ENCODE measurements at places on chromosomes 1 and 21. TPM values are rescaled to one million over a fixed set of nuclear protein-coding genes. Genes with fewer than 3 reads are reported as not detected.

DNA sequence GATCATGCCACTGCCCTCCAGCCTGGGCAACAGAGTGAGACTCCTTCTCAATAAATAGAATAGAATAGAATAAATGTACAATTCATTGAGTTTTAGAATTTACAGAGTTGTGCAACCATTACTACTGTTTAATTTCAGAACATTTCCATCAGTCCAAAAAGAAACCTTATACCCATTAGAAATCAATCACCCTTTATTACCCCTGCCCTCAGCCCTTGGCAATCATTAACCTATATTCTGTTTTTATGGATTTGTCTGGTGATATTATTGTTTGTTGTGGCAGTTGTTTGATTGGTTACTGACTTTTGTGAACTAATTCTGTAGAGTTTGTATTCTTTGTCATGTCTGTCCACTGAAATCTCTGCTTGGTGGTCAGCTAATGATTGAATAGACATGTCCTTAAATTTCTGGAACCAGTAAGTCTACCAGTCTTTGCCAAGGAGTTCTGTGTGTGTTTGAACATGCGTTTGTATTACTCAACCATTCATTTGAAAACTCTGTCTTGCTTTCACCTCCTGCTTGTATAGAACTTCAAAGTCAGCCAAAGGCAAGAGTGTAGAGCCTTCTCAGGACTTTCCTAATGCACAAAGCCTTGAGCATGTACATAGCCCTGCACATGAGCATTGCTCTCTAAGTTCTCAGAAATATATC is 208.8 kb downstream of the GPR52 start:
- no peak for DNase-seq

Gene OR2L3
- total RNA-seq, result not detected

DNA sequence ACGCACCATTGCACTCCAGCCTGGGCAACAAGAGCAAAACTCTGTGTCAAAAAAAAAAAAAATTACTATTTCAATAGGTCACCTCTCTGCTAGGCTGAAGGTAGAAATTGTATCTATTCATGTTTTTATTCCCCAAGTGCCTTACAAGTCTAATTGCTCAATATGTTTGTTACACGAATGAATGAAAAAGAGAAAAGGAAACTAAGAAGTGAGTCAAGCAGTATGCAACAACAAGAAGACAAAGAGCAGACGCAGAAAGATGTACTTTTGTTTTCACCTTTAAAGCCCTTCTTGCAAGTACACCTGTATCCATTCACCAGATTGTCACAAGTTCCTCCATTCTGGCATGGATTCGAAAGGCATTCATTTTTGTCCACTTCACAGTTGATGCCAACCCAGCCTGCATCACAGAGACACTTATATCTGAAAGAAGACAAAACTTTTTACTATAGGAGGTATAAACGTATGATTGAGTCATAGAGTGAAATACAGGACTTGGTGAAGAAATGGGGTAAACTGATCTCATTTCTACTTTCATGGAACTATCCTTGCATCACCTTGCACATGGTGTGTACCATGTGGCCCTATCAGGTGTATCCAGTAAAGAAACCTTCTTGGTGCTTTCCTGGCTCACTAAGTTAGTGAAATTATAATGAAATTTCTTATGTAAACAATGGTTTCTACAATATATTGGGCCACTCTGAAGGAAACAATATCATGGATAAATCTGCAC is 57.1 kb upstream of the ADAM30 start:
- DNase-seq, result no peak

DNA sequence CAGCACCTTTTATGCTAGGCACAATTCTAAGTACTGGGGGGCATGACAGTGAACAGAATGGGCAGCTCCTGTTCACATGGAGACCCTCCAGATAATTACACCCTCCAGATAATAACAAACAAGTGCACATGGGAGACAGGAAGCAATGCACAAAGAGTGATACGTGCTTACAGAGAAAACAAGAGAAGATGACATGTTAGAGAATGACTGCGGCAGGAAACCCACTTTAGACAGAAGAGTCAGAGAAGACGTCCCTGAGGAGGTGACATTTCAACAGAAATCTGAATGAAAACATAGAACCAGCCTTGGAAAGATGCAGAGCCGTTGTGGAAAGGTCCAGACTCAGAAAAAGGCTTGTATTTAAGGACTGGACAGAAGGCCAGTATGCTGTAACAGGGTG is 54.7 kb upstream of the ARTN start:
- DNase-seq, result no peak

DNA sequence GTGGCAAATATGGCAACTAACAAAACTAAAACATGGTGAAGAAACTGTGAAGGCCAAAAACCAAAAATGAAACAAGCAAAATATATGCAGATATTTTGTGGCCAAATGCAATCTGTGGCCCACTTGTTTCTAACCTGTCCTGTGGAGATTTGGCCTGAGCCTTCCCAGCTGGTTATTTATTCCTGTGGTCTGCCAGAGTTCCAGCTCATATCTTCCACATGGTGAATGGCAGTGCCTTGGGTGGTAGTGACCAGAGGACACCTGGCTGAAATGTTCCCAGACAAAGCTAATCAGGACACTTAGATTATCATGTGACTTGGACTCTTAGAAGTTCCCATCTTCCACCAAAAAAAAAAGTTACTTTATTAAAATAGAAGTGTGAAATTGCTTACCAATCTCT is 39.7 kb downstream of the RNASEL start:
- DNase-seq, result no peak

- no peak for DNase-seq
These were observed 14.2 kb upstream of the MRPS14 start for GRCh38 chr1:175037416-175037815.

DNA sequence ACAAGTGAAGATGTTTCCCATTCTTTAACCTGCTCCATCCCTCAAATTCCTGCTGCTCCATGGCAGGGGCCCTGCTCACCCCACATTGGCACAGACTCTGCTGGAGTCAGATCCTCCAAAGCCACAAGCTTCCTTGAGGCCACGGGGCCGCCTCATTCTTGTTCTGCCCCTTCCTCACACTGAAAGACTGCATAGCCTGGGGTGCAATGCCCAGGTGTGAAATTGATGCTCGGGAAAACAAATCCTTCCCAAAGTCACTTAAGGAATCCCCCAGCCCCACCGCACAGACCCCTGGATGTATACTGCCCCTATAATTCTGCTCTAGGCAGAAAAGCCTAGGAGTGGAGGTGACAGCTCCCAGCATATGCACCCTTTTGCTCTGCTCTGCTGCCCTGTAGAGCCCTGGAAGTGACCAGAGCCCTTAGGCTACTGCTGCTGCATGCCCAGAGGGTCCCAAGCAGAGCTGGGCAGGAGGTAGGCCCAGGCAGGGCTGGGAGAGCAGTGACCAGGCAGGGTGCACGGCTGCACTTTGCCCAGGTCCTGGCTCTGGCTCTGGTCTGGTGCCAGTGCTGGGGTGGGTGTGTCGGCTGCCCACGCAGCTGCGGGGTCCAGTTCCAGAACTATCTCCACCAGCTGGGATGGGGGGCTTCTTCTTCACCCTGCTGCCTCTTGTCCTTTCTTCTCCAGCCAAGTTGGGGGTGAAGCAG is 1.6 kb downstream of the HES2 start:
- DNase-seq, result no peak

Gene TINAGL1
- total RNA-seq, result 1.1 TPM

Gene MATN1
- total RNA-seq, result not detected

DNA sequence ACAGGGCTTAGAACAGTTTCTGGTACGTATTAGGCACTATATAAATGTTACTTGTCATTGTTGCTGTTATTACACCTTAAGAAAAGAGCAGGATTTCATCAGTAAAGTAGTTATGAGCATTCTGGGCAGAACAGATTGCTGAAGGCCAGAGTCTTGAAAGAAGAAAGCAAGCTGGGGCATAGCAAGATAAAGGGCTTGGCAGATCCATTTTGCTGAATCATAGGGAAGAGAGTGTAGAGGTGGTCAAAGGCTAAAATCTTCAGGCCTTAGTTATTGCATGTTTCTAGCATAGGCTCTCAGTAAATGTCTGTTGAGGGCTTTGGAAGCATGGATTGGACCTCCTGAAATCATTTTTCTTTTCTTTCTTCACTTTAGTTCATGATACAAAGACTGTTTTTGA is 67.5 kb downstream of the PLA2G4A start:
- no peak for DNase-seq

Gene PAX7
- not detected for total RNA-seq

DNA sequence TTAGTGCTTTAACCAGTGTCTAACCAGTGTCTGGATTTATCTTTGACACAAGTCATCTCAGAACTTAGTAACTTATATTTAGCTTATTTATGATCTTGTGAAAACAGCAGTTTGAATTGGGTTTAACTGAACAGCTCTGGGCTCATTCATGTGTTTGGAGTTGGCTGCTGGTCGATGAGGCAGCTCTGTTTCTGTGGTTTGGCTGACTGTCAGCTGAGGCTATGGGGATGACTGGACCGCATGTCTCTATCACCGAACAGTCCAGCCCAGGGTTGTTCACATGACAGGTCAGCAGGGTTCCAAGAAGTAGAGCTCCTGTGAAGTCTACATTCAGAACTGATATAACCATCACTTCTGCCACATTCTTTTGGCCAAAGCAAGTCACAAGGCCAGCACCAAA is 29.1 kb upstream of the C21orf91 start:
- DNase-seq, result peak; percentile 94

DNA sequence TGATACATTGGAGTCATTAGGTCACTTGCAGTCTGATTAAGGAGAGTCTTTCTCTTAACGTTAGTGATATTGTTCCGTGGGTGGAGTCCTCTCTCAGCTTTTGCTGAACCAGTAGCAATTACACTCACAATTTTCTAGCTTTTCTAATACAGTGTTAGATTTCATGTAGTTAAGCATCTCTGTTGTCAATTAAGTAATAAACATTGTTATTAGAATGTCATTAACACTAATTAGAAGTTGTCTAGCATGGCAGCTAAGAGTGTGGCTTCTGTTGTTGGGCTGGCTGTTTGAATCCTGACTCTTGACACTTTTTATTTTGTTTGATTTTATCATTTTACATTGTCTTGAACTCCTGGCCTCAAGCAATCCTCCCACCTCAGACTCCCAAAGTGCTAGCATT is 33.4 kb downstream of the FAAH start:
- no peak for DNase-seq

DNA sequence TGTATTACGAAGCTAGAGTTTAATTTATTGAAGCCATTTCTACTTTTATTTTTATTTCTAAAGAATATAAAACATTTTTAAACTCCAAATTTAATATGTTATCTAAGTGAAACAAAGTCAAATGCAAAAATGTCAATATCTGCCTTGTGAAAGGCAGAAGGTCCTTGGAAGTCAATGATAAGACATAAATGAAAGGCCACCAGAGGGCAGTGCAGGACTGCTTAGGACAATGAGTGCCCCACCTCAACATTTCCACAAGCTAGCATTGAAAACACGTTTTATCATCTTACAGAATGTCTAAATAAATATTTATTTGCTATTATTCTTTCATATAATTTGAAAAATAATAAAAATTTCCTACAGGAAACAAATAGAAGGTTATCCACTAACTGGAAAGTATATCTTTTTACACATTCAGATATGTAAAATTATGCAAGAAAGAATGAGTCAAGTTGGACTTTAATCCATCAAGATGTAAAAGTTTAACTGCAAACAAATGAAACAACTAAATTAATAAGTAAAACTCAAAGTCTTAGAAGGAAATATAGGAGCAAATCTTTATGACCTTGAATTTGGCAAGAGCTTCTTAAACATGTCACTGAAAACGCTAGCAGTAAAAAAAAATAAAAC is 140.1 kb upstream of the FMN2 start:
- peak; percentile 38 for DNase-seq
